Stimulated activated CD4-positive, alpha-beta T cell treated with anti-CD3 and anti-CD28 coated beads, Interleukin-15, amount 100 ng/mL, for 48 hours (primary cell): ENCODE measurements at places on chromosomes 7 and 10.
A peak's percentile ranks its signal among the peaks of the same experiment; 100 is the strongest.

DNA sequence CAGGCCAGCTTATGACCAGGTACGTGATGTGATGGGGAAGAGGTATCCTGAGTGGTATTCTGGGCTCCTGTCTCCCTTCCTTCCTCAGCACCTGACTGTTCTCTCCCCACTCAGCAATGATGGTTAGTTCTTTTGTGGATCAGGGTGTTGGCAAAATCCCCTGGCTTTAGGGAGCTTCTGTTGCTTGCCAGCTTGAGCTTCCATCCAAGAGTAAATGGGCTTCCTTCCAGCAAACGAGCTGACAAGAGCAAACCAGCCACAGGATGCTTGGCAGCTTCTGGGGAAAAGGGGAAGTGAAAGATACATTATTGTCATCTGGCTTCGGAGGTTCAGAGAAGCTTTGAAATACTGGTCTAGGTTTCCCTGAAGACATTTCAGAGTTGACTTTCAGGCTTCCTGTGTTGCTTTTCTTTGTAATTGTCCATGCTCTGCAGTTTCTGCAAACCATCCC, 5.2 kb downstream of the DUSP5 start:
- DNase-seq: no peak

DNA sequence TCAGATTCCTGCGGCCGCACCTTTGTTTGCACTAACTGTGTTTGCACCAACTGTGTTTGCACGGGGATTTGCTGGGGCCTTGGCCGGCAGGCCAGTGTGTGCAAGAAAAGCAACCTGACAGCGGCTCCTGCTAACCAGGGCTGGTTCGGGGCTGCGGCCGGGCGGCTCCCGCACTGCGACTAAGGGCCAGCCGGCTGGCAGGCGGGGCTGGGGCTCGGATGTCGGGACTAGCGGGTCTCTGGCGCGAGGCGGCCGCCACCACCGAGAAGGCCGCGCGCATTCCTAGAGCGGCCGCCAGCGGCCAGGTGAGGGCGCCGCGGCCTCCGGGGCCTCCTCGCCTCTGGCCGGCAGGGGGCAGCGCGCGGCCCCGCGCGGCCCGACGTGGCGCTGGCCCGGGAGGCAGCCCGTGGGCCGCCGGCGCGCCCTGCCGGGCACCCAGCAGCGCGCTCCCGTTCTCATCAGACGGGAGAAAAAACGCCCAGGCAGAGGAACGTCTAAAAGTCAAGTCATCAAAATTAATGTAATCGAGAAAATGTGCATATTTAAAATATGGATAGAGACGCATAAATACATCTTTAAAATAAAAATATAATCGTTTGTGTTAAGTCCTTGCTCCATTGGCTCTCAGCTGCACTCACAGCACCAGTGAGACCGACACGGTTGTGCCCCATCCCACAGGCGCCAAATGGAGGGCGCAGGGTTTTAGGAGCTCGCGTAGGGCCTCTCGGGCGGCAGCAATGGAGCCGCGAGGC, 38.5 kb downstream of the ZNF777 start:
- peak; percentile 61 for DNase-seq

- no peak for DNase-seq
Measured at GRCh38 chr7:50204581-50204980, 99.9 kb upstream of the IKZF1 start.

DNA sequence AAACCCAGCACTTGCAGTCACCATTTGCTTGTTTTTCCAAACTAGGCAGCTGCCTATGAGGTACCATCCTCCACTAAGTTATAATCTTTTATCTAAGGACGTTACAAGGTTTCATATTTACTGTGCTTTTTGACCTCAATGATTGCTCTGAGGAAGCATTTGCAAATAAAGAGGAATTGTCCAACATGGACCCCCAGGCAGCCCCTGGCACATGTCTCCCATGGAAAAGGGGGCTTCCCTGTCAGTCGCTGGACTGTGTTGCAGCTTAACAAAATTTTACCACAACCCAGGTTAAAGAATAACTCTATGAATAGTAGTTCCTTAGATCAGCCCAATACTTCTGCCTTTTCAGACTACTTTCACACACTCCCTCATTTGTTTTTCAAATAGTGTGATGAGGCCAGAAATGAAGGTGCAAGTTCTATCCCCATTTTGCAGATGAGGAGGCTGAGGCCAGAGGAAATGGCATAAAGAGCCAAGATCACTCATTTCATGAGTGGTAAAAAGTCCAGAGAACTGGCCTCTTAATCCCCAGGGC, 52.8 kb upstream of the ZPBP start:
- no peak for DNase-seq

- DNase-seq: no peak
Measured at GRCh38 chr7:113548137-113548536, 370.7 kb downstream of the PPP1R3A start.
